ENCODE measurements at places on chromosomes 13 and 19.

- DNase-seq = no peak
Observed at GRCh38 chr19:15974856-15975255, 26.0 kb downstream of the OR10H4 start.

GRCh38 chr19:6963937-6964336 lies 57.3 kb downstream of the MBD3L2B start:
- DNase-seq = peak; percentile 31

- no peak for DNase-seq
Observed at GRCh38 chr13:49436890-49437289, 7.0 kb downstream of the CAB39L start.

DNA sequence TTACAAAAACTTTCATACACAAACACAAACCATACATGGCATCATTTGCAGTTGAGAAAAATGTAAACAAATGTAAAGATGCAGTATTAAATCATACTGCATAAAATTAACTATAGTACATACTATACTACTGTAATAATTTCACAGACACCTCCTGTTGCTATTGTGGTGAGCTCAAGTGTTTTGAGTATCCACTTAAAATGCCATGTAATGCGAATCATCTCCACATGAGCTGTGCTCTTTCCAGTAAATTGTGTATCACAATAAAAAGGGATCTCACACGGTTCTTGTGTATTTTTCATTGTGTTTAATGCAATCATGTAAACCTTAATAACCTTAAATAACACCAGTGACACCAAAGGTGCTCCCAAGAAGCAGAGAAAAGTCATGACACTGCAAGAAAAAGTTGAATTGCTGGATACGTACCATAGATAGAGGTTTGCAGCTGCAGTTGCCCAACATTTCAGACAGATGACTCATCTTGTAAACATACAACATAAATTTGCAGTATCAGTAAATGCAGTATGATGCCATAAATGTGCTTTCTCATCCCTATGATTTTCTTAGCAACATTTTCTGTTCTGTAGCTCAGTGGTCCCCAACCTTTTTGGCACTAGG lies 166.6 kb downstream of the RAP2A start:
- DNase-seq = no peak

GRCh38 chr13:49023431-49023830 lies 47.7 kb downstream of the FNDC3A start:
- no peak for DNase-seq

DNA sequence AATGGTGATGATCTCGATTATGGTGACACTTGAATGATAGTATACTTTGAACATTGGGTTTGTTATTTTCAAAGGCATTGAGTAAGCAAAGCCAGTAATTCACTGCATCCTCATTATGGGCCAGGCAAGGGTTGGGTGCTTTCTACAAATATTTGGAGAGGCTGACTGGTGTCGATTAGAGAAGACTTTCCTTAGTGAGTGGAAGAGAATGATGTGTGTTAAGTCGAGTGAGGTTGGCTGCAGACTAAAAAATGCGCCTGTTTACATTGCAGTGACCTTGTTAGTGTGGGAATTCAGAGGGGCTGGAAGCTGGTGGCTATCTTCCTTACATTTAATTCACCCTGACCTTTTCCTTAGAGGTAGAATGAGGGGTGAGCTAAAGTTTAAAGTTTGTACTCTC lies 22.4 kb upstream of the RNF113B start:
- DNase-seq = no peak

DNA sequence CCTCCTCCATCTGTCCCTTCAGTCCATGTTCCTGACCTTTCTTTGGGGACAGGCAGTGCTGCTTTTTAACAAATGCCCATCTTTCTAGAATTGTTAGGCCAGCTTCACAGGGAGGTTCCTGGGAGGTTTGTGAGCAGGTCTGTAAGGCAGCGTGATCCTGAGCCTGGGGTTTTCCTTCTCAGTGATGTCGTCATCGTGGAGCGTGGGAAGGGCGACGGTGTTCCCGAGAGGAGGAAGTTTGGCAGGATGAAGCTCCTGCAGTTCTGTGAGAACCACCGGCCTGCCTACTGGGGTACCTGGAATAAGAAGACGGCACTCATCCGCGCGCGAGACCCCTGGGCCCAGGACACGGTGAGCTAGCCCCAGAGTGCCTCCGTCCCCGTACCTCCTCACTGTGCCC lies 26.8 kb downstream of the CHAF1A start:
- DNase-seq = no peak

Data from B cell (primary cell).